ENCODE measurements at places on chromosomes 16 and 17.

GRCh38 chr16:54334208-54334607 is 47.6 kb upstream of the IRX3 start:
- DNase-seq = no peak

- no peak for DNase-seq
Measured at GRCh38 chr16:76729525-76729924, 452.3 kb downstream of the CNTNAP4 start.

GRCh38 chr17:60277258-60277657 is 114.7 kb downstream of the USP32 start:
- DNase-seq = no peak

DNA sequence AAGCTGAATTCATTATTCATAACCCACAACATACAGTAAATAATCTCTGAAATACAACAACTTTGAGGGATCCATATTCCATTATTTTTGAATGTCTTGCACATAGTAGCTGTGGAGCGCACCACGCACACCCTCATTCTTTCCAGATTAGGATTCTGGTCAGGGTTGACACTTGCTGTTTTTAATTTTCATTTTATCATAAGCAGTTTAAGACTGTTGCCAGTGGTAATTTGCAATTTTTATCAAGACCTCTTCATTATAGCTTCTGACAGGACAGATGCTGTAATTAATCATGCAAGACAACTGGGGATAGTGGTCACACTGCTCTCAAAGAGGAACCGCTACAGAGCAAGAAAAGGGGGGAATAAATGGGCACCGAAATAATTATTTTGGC is 109.7 kb downstream of the TOX3 start:
- no peak for DNase-seq

DNA sequence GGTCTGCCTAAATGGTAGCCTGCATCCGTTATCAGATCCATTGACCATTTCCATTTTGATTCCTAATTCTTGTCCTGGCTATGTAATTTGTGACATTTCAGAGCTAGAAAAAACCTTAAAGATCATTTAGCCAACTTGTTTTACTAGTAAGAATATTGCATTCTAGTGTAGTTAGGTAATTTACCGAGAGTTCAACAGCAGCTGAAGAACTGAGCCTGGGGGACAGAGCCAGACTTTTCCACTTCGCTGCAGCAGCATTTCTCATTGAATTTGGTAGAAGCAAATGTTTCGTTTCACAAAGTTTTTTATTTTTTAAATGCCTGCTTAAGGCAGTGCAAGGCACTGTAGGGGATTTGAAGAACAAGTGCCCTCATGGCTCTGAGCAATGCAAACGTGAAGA is 59.2 kb upstream of the MARCHF10 start:
- DNase-seq = no peak

DNA sequence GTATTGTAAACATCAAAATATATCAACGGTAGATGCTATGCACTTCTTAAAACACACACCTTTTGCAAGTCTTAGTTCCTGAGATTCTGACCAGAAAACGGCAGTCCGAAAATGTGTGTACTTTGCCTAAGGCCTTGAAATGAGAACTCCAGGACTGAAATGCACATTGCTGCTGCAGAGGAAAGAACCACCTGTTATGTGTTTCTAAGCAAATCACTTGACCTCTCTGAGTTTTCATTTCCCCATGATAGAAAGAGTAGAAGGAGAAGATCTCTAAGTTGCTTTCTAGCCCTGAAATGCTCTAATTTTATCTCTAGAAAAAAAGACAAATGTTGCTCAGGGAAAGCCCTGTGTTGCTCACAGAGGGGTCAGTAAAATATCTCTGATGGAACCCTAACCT is 9.9 kb downstream of the CCDC182 start:
- DNase-seq = no peak

DNA sequence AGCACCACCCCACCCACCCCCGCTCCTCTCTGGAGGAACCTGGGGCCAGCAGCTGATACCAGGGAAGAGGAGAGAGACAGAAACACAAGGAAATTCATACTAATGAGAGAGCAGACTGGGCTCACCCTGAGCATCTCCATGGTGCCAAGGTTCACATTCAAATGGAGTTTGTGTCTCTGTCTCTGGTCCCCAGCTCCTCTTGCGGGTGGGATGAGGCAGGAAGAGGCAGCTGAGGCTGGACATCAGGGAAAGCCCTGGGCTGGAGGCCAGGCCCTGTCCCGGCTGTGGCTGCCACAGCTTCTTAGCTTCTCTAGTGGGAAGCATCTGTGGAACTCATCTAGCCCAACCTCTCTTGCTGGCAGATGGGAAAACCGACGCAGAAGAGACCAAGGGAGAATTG is 121.5 kb downstream of the SDK2 start:
- no peak for DNase-seq

DNA sequence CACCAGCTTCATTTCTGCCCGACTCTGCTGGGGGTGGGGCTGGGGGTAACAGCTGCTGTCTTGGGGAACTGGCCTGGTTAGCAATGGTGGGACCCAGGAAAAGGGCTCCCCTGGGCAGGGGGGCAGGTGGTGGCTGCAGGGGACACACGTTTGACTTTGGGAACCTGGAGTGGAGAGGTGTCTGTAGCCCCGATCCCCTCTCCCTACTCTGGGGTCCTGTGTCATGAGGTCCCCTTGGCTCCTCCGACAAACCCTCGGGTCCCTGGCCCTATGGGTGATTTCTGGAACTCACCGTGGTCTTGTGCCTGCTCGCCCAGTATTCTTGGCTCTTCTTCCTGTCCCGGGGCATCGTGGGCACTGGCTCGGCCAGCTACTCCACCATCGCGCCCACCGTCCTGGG is 12.0 kb downstream of the SPNS3 start:
- DNase-seq = no peak

DNA sequence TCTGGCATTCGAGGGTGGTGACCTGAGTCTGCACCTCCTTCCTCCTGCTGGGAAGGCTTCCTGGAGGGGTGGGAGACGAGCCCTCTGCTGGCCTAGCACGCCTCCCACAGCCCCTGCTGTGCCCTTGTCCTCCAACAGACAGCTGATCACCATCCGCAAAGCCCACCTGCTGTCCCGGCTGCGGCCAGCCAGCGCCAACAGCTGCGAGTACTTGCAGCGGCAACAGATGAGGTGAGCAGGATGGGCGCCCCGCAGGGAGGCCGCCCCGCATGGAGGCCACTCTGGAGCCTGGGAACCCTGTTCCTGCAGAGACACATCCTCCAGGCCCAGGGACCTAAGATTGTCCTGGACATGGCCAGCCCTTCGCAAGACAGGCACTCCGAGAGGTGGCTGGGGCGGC is 21.6 kb downstream of the UBALD1 start:
- no peak for DNase-seq

DNA sequence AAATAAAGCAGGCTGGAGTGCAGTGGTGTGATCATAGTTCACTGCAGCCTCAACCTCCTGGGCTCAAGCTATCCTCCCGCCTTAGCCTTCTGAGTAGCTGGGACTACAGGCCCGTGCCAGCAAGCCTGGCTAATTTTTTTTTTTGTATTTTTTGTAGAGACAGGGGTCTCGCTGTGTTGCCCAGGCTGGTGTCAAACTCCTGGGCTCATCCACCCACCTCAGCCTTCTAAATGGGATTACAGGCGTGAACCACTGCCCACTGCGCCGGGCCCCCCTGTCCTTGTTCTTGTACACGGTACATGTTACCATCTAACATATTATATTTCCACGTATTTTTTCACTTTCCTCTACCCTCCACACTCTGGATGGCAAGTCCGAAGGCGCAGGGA is 3.1 kb upstream of the CDH3 start:
- no peak for DNase-seq

- no peak for DNase-seq
Measured at GRCh38 chr17:81722184-81723120, 10.4 kb downstream of the SLC25A10 start.

GRCh38 chr17:33804401-33804800 is 450.7 kb upstream of the CCL2 start:
- DNase-seq = no peak

DNA sequence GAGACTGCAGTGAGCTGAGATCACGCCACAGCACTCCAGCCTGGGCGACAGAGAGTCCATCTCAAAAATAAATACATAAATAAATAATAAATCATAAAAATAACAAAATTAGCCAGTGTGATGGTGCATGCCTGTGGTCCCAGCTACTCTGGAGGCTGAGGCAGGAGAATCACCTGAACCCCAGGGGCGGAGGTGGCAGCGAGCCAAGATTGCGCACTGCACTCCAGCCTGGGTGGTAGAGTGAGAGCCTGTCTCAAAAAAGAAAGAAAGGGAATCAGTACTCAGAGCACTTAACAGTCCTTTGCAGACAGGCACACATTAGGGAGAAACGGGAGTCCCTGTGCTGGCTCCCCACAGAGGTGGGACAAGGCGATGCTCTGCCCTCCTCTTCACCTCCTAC is 25.1 kb downstream of the MAPK8IP3 start:
- DNase-seq = no peak

- DNase-seq = no peak
Measured at GRCh38 chr17:37551788-37552187, 57.4 kb downstream of the SYNRG start.

DNA sequence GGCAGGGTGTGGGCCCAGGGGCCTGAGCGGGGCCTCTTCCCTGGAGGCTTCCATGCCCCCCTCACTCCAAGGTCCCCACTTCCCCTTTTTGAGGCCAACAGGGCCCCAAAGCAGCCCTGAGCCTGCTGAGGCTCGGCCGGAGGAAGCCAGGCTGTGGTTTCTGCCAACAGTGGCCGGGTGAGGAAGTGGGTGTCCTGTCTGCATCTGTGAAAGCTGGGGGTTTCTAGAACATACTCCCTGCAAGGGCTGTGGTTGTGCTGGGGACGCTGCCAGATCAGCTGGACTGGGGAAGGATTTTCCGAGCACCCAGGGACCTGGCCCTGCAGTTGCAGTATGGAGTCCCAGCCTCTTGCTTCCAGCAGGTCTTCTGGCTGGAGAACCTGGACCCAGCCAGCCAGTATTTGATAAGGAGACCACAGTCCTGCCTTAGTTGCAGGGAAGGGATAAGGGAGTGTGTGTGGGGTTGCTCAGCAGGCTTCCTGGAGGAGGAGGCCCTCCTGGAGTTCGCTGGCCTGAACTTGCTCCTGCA is 15.7 kb downstream of the ADCY7 start:
- peak; percentile 31 for DNase-seq

GRCh38 chr17:48954300-48954755 is 9.7 kb upstream of the SNF8 start:
- peak; percentile 40 for DNase-seq

- peak; percentile 80 for DNase-seq
Measured at GRCh38 chr17:59964482-59965328, at the start of gene RNFT1. TSS of gene RNFT1 (minus strand) at chr17:59964740. CDS start at chr17:59964663, 77 bp downstream.

DNA sequence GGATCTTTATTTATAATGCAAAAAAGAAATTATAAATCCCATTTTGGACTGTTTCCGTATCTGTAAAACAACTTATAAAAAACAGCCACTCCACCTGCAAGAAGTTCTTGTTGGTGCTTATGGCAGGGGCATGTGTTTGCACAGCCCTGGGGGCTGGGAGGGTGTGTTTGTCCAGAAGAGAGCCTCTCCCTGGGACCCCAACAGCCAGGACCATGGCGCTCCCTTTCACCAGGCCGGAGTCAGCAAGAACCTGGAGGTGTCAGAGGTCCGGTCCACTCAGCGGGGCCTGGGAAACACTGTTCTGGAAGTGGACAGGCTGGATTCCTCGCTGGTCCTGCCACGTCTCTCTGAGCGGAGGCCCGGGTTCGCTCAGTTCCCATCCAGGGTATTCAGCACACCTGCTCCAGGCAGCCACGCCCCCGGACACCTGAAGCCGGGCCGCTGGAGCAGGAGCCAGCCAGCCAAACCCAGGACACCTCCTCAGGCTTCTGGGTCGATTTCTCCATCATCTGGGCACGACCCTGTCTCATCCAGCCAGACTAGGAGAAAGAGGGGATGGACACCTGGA is 18.9 kb upstream of the GINS2 start:
- no peak for DNase-seq

DNA sequence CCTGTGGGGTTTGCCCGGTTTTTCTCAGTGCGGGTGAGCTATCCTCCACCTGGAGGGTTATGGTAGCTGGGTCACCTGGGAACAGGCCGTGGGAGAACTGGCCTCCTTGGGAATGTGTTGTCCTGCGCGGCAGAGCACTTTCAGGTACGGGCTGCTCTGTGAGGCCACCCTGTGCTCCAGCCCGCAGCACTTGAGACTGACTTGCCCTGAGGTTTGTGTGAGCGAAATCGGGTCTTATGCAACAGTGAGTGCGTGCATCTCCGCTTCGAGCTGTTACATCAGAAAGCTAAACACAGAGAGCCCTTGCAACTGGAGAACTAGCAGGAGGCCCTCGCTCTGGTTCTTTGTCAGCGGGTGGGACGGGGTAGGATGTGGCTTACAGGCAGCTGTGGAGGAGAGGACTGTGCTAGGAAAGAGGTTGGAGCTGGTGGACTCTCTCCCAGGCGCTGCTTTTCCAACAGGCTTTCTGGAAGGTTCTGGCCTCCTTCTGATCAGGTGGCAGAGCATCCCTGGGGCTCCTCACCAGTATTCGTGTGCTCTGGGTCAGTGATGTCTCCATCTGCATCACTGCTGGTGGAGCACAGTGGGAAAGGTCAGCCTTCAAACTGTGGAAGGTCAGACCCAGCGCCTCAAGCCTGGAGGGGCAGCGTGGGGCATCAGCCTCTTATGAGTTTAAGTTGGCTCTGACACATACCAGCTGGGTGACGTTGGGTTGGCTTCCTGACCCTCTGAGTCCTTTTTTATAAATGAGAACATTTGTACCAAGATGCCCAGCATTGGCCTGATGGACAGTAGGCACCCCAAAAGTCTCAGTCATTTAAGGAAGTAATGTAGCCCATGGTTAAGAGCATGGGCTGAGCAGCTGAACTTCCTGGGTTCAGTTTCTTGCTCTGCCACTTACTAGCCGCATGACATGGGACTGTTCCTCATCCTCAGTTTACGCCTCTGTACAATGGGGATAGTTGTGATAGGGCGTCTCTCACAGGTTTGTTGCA is 76.3 kb downstream of the KSR1 start:
- peak; percentile 96 for DNase-seq

- peak; percentile 70 for DNase-seq
Measured at GRCh38 chr16:59459806-59460205, 725.7 kb upstream of the GOT2 start.

DNA sequence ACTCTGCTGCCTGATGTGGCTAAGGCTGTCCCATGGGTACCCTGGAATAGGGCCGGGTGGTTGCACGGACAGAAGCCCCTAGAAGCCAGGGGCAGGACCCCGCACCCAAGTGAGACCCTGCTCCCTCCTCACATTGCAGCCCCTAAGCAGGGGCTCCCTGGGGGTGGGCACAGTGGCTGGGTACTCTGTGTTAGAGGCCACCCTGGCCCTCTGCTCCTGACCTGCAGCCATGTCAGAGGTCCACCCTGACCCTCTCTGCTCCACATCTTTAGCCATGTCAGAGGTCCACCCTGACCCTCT is 2.1 kb downstream of the CBFA2T3 start:
- no peak for DNase-seq

DNA sequence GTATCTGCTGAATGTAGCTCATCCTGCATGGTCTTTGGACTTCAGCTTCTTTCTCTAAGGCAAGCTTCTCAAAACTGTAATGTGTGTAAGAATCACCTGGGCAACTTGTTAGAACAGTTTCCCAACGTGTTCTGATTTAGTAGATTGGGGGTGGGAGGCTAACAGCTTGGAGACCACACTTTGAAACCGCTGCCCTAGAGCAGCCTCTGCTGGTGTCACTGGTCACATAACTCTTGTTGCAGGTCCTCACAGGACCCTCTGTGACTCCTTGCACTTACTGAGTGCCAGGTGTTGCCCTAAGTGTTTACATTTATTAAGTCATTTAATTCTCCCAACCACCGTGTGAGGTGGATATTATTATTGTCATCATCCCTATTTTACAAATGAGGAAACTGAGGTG is 9.9 kb downstream of the SLC35G3 start:
- DNase-seq = no peak

GRCh38 chr17:7610641-7611040 is 4.1 kb downstream of the FXR2 start:
- DNase-seq = no peak

GRCh38 chr17:71176928-71177443 is 943.8 kb upstream of the SOX9 start:
- no peak for DNase-seq

Measured in brain microvascular endothelial cell (primary cell).